Breast epithelium (tissue), 4 donors: ENCODE measurements at places on chromosomes 6 and 20.

GRCh38 chr6:43267619-43268354 lies 24.5 kb downstream of the TTBK1 start:
- H3K27me3 ChIP-seq: no peaks in the 10 kb centered on the region
- no peaks in the 10 kb centered on the region for H3K4me1 ChIP-seq
- DNase-seq: no peak
- no peak overlapping the region for H3K4me3 ChIP-seq
- H3K27ac ChIP-seq: no peak overlapping the region

DNA sequence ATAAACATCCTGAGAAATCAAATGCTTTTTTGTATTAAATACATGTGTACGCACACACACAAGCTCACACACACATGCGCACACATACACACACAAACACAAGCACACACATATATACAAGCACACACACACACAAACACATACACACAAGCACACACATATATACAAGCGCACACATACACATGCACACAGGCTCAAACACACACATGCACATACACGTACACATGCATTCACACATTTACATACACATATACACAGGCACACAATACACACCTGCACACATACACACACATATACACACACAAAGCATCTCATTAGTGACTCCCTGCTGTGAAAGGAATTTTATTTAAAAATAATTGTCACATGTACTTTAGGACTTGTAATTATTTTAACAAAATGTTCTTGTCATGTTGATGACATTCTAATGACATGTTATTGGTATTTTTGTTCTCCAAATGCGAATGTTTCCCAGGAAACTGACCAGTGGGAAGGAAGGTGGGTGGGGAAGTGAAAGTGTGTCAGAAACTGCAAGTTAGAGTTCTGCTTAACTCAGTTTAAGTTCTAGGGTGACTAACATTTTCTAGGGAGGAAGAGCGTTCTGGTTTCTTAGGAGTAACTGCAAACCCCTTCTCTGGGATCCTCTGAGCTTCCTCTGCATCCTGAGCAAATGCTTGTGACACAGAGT lies 113.9 kb upstream of the ZNF217 start:
- no peaks in the 10 kb centered on the region for H3K4me1 ChIP-seq
- no peak overlapping the region for H3K4me3 ChIP-seq
- no peak overlapping the region for H3K27ac ChIP-seq
- H3K36me3 ChIP-seq: no peaks in the 10 kb centered on the region
- DNase-seq: no peak

GRCh38 chr20:39309458-39309857 lies 347.3 kb downstream of the DHX35 start:
- no peak overlapping the region for H3K4me3 ChIP-seq
- DNase-seq: no peak
- H3K36me3 ChIP-seq: no peaks in the 10 kb centered on the region
- no peaks in the 10 kb centered on the region for H3K27me3 ChIP-seq
- H3K27ac ChIP-seq: no peak overlapping the region
- H3K4me1 ChIP-seq: no peaks in the 10 kb centered on the region

GRCh38 chr20:61521687-61522420 lies 269.8 kb downstream of the CDH4 start:
- H3K4me1 ChIP-seq: no peaks in the 10 kb centered on the region
- H3K36me3 ChIP-seq: no peaks in the 10 kb centered on the region
- H3K4me3 ChIP-seq: no peak overlapping the region
- no peaks in the 10 kb centered on the region for H3K27me3 ChIP-seq
- H3K27ac ChIP-seq: no peak overlapping the region

DNA sequence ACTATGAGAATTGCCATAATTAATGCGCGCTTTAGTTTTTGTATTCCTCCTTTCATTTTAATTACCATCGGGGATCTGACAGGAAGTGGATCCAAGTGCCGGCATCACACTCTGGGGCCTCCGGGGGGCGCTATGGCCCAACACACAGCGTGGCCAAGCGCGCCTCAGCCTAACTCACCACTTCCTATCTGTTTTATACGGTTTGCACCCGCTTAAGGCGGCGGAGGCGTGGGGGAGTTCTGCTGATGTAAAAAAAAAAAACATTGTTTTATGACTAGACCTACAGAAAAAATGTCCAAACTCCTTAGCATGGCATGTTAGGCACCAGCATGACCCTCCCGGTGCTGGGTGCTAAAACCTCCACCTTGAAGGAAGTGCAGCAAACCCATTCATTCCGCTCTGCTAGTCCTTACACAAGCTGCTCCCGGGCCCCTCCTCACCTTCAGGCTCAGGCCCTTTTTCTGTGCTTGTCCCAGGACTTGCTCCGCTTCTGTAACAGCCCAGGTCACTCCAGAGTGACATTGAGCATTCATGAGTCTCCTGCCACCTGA lies 4.5 kb upstream of the EBF4 start:
- no peak overlapping the region for H3K4me3 ChIP-seq
- H3K36me3 ChIP-seq: no peaks in the 10 kb centered on the region
- no peak for DNase-seq
